NCI-H774 (cell line): ENCODE measurements at places on chromosomes 6 and 20.

DNA sequence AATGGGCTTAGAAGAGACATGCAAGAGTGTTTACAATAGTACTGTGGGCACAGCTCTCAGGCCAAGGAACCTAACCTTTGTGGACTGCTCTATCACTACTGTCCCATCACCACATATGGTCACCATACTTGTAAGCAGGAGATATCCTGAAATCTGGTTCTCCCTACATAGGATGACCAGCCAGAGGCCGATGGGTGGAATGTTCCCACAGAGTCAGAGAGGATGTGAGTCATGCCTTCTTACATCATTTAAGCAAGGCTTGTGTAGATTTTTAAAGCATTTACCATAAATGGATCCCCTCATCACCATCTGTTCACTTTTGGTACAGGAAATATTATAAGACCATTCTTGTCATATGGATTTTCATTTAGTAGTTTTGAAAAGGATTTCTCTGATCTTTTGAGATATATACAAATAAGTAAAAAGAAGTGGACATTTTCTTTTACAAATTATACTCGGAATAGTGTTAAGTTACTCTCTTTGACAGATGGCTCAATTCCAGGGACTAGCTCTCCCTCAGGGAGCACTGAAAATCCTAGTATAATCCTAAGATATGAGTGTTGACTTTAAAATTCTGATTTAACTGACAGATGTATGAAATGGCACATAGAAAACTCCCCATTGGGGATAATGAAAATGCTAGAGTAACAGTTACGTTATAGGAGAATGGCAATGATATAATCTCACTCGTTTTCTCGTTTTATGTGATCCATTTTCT is 6.6 kb downstream of the HTR1B start:
- no peak for DNase-seq

DNA sequence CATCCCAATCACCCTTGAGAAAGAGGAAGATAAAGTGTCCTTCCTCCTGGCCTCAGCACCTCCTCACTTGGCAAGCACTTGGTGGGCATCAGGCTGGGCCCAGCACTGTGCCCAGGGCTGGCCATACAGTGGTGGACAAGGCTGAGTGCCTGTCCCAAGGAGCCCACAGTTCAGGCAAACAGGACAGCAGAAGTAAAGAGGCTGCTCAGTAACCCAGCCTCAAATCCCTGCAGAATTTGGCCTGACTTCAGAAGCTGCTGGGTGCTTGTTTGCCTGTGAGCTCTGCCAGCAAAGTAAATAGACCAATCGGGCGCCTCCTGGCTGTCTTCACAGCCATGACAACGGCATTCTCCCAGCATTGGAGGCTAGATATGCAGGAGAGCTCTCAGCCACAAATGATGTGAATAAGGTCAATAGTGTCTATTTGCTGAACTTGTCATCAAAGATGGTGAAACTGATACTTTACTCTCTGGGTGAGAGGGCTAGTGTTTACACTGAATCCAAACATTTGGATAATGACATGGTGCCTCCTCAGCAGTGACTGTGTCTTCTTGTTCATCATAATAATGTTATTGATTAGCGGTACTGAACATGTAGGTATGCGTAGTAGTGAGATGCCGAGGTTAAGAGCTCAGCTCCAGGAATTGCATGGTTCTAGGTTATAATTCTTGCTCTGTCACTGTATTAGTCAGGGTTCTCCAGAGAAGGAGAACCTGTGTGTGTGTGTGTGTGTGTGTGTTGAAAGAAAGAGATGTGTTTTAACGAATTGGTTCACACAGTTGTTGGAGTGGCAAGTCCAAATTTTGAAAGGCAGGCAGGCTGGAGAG is 36.9 kb upstream of the FANCE start:
- peak; percentile 88 for DNase-seq

GRCh38 chr6:48315051-48315719 is 204.2 kb upstream of the PTCHD4 start:
- no peak for DNase-seq

DNA sequence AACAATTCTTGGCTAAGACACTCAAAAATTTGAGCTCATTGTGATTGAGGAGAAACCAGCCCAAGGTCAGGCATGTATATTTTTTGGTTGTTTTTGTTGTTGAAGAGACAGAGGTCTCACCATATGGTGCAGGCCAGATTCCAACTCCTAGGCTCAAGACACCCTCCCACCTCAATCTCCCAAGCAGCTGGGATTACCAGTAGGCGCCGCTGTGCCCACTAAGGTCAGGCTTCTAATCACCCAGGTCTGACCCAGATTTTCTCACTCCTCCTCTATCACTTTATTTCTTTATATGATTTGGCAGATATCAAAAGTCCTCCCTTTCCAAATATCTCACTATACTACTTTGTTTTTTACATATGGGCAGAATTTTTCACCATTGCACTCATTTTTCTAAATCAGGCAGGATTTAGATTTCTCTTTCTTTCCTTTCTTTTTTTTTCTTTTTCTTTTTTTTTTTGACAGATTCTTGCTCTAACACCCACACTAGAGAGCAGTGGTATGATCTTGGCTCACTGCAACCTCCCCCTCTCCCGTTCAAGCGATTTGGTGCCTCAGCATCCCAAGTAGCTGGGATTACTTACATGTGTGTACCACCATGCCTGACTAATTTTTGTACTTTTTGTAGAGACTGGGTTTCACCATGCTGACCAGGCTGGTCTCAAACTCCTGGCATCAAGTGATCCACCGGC is 1.7 kb upstream of the C6orf141 start:
- DNase-seq, result no peak

DNA sequence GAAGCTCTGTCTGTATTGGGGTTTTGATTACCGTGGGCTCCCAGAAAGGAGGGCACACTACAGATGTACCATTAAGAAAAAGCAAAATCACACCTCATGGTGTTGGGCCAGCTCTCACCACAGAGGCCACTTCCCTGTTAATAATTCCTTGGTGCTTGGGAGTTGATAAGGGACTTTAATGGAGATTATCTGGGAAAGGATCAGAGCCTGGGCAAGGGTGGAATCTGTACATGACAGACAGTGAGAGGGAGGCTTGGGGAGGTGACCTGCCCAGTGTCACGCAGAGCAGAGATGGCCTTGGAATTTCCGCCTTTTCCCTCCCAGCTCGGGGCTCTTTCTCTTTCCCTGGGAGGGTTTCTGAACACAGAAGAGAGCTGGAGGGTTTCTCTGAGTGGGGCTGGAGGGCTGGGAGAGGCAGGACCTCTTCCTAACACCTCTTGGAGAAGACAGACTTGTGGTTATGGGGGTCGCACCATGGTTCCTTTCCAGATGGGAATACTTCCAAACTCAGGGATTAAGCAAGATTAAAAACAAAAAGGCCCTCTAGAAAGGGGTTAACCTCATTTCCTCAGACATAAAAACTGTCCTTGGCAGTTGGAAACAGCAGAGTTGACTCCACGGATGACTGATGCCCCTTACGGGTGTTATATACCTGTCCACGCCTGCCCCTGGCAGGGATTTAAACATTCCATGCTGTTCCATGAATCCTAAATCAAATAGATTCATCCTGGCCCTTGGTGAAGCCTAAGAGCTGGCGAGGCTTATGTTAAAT is 16.8 kb upstream of the KCNK16 start:
- DNase-seq, result no peak

DNA sequence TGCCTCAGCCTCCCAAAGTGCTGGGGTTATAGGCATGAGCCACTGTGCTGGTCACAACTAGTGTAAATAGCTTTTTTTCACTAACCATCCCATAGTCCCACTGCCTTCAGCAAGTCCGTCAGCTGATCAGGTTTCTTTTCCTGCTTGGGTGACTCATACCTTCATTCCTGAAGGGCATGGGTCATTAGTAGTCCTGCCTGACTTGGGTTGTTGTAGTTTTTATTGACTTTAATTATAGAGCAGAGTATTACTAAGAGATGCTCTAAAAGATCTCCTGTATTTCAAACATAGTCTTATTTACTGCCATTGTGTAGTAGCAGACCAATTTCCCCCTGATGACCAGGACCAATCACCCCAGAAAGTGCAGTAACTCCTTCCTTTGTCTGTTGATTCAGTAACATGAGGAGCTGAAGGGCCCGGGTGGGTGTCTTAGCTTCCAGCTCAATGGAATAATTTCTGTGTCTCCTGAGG is 25.8 kb downstream of the HLA-C start:
- DNase-seq, result no peak

GRCh38 chr20:2865630-2866029 is 7.7 kb upstream of the PTPRA start:
- DNase-seq, result no peak
